ENCODE measurements at places on chromosomes 16 and 17.
A peak's percentile ranks its signal among the peaks of the same experiment; 100 is the strongest.

- no peak for DNase-seq
Observed at GRCh38 chr16:85398050-85398451, 215.1 kb upstream of the GSE1 start.

DNA sequence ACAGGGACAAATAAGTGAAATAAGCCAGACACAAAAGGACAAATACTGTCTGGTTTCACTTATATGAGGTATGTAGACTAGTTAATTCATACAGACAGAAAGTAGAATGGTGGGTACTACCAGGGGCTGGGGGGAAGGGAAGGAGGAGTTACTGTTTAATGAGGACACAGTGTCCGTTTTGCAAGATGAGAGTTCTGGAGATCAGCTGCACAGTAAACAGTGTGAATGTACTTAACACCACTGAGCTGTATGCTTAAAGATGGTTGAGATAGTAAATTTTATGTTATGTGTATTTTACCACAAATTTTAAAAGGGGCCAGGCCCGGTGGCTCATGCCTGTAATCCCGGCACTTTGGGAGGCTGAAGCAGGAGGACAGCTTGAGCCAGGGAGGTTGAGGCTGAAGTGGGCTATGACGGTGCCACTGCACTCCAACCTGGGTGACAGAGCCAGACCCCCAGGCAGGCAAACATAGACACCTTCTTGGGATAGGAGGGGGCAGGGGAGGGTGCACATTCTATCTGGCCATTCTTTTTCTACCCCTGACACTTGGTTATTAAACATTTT is 23.5 kb downstream of the LRRC75A start:
- no peak for DNase-seq

DNA sequence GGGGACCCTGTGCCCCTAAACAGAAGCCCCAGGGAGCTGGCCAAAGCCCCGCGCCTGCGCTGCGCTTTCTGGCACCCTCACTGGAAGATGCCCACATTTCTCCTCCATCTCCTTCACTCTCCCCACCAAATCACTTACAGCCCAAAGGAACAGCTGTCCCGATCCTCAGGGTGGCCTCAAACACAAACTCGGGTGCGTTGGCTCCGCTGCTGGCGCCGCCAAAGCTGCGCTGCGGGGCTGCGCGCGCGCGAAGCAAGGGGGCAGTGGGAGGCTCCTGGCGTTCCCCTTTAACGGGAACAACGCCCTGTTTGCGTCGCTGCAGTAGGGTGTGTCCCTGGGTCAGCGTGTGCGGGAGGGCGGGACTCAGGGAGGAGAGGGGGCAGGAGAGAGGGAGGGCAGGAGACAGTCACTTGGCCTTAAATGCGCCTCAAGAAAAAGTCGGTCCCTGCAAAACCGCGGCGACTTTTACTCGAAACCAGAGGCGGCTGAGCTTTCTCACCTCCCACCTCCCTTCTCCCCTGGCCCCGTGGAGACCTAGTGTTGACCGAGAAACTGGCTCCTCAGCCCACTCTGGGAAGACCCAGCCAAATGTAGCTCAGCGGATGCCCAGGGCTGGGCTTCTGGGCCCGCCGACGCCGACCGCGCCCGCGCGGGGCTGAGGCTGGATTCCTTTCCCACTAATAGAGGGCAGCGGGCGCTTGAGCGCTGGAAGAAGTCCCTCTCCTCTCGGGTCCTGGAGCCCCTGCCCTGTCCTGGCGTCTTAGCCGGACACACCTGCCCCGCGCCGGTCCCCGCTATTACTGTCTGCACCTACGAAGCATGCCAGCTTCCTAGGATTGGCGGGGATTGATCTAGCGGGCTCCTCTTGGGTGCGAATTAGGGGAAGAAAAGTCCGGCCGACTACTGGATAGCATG is 2.6 kb downstream of the PMP22 start:
- DNase-seq = peak; percentile 94

GRCh38 chr16:86530251-86531190 is 20.2 kb downstream of the FOXF1 start:
- no peak for DNase-seq

DNA sequence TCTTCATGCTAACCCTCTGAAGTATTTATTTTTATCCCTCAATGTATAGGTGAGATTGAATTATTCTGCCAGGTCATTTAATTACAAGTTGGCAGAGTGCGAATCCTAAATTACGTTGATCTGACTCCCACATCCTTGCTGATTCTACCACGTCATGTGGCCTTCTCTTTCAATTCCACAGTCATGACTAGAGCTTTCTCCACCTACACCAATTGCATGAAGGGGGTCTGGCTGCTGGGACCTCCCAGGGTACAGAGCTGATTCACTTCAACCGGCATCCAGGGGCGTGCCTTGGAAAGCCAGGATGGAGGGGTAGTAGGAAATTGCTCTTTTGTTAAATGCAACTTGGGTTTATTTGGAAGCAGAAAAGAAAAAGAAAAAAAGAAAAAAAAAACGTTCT is 41.1 kb upstream of the CDH13 start:
- DNase-seq = no peak

Data from femur (tissue), 1 donor.